Stimulated activated CD8-positive, alpha-beta memory T cell treated with anti-CD3 and anti-CD28 coated beads, Interleukin-15, amount 100 ng/mL, for 4 hours (primary cell): ENCODE measurements at places on chromosomes 12 and 14.

DNA sequence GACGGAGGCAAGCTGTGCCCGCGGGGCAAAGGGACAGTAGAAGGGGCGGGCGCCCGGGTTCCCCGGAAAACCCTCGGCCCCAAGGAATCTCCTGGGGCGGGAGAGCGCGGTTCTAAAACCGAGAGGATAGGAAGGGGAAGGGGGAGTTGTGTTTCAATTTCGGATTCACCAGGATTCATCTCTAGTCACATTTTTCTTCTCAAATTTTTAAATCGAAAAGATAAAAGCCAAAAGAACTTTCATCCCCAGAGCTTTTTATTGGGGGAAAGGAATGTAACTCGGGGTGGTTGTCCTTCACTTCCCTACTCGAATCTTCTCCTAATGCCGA is 1.4 kb downstream of the BMP4 start:
- no peak for DNase-seq

DNA sequence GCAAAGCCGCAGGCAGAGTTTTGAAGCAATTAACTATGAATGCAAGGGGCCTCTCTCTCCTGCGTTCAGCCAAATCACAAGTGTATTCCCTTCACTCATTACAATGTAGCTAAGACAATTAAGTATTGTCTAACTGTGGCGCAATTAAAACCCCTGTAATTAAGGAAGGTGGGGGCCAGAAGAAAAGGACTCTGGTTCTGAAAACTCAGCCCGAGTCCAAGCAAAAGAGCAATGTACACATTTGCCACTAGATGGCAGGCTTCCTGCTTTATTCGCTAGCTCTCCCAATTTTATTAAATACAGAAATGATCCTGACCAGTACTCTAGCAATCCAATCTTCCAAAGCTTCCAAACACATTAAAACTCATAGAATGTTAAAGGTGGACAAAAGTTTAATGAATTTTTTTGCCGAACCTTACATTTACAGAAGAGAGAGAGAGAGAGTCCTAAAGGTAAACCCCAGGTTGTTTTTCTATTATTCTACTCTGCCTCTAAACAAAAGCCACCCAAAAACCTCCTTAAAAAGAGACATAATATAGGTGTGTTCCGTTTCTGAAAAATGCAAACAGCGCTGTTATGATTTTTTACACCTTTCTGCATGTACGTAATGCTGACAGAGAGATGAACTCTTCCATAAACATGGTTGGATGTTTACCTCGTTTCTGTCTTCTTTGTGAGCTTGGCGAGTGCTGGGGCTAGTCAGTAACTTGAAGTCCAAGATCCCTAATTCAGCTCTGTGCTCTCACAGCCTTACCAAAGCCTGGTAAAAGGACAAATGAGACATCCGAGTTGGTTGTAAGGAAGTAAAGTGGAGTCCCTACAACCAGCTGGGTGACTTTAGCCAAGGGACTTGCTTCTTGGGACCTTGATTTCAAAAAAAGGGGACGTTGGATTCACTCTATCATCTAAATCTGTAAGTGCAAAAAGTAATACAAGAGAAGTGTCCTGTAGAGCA is 50.9 kb upstream of the VASH1 start:
- no peak for DNase-seq

- DNase-seq, result no peak
These were observed 36.6 kb upstream of the ASPG start for GRCh38 chr14:104048758-104049507.

GRCh38 chr12:131004166-131004565 is 50.5 kb downstream of the ADGRD1 start:
- DNase-seq, result no peak

- no peak for DNase-seq
These were observed 29.8 kb upstream of the CDKN3 start for GRCh38 chr14:54366736-54367735.

DNA sequence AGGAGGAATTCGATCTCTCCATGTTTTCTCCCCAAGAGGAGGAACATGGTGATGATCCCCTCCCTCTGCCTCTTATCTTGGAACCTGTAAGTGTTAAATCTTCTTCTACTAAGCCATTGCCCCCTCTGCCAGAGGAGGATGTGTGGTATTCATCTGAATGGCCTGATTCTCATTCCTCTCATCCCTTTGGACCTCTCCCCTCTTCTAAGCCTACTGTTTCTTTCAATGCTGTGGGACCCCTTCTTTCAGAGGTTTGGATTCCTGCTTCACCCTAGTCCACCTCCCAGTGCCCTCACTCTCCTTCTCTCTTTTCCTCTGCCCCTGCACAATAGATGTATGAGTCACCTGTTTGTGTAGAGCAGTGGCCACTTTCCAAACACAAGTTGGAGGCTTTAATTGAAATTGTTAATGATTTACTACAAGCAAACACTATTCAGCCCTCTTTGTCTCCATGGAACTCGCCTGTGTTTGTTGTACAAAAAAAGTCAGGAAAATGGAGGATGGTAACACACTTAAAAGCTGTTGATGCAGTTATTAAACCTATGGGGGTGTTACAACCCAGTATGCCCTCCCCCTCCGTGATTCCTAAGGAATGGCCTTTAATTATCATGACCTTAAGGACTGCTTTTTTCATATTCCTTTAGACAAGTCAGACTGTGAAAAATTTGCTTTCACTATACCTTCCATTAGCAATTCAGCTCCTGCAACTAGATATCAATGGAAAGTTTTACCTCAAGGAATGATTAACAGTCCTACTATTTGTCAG is 192.1 kb upstream of the ALG10B start:
- no peak for DNase-seq

GRCh38 chr14:22540293-22540692 is 48.7 kb downstream of the DAD1 start:
- DNase-seq, result no peak

- no peak for DNase-seq
These were observed 263.0 kb upstream of the SOX5 start for GRCh38 chr12:24212496-24212895.

DNA sequence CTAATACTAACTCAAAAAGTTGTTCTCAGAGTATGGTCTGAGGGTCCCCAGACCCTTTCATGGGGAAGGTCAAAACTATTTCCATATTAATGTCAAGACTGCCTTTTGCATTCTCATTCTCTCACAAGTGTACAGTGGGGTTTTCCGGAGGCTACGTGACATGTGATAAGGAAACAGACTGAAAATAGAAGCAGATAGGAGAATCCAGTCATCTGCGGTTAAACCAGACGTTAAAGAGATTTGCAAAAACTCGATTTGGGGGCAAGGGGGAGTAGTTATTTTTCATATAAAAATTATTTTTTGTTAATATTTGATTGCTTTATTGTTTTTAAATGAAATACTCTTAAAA is 1.0 kb upstream of the NAP1L1 start:
- peak; percentile 3 for DNase-seq

DNA sequence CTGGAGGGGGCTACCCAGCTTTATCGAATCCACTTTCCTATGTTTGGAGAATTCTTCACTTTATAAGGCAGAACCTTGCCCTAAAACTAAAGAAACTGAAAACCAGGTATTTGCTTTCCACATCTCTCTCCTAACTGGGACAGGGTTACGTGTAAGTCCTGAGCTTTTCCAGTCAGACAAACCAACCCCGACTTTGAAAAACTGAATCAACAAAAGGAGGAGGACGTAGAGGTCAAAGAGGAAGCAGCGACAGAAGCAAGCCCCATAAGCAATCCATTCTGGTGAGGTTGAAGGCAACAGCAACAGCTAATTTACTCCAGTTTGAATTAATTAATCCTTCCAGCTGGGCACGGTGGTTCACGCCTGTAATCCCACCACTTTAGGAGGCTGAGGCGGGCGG is 47.2 kb downstream of the LRP6 start:
- no peak for DNase-seq

DNA sequence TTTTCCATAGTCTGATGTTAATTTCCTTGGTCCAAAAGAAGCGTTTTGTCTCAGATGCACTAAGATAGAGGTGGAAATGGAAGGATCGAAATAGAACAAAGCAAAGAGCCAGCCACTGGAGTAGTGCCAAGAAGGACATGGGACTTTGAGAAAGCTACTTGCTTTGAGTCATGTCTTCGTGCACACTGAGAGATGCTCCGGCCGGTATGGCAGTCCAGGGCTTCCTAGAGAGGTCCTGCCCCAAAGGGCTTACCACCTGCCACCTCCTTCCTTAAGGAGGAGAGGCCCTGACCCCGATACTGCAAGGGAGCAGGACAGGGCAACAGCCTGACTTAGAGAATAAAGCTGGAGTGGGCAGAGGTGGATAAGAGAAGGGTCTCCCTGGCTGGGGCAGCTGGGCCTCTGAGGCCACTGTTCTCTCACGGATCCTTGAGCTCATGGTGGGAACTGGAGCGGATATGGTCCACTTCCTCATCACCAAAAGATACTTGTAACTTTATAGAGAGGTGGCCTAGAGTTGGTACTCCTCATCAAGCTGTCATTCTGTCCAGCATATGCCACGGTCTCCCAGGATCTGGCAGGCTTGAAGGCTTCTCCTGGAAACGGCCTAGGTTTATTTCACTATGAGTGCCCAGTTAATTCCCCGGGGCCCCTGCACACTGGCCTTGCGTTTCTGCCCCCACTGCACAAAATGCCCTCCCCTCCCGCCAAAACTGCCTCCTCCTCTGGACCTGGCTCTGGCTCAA is 57.4 kb downstream of the FOXN3 start:
- no peak for DNase-seq

- DNase-seq, result no peak
These were observed 179.7 kb downstream of the RAD51B start for GRCh38 chr14:67999290-67999689.

DNA sequence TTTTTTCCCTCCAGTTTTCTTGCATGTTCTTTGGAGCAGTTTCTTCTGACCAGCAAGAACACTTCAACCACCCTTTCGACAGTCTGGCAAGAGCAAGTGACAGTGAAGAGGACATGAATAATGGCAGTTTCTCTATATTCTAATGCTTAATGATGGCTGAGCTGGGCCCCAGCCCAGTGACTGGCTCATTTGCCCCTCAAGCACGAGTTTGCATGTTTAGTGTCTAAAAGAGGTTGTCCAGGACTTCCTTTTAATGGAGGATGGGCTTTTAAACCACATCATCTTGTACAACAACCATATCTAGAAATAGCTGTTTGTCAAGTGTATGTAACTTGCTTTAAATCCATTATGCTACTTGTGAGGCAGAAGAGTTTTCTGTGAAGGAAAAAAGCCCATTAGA is 28.4 kb downstream of the RAD9B start:
- DNase-seq, result no peak

DNA sequence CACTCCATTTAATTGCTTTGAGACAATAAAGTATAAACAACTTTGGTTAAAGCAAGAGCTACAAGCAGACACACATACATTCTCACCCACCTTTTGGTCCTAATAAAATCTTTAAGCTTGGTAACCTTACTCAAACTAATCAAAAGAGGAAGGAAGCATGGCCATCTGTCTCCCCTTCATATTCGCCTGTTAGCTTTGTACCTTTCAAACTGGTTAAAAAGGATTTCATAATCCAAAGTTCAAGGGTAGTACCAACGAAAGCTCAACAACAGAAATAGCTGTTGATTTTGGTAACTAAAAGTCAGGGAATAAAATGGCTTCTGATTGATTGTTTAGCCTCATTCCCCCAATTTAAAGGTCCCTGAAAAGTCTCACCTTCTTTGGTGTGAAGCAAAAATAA is 456.9 kb downstream of the BCAT1 start:
- no peak for DNase-seq

GRCh38 chr12:6635375-6635855 is 344 bp downstream of the LPAR5 start:
- DNase-seq, result peak; percentile 50

DNA sequence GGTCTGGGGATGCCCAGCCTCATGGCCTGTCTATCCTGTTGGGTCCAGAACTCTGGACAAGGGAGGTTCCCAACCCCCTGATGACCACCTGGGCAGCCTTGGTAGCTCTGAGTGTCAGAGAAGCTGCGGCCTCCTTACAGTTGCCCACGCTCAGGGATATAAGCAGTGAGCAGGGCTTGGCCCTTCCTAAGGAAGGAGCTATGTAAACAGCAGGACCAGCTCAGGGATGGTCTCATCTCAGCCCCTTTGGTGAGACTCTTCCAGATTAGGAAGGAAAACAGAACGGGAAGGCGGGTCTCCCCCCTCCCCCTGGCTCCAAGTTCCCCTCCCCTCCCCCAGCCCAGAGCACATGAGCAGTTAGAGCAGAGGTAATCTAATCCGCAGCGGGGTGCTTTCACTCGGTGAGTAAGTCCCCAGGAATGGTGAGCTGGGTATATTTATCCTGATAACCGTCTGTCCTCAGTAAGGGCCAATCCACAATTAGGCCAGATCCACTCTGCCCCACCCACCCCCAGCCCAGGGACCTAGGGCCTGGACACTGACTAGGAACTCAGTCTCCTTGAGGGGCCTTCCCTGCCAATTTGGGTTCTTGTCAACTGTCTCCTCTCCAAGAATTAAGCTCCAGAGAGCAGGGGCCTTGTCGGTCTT is 29.5 kb upstream of the RPLP0 start:
- DNase-seq, result no peak

DNA sequence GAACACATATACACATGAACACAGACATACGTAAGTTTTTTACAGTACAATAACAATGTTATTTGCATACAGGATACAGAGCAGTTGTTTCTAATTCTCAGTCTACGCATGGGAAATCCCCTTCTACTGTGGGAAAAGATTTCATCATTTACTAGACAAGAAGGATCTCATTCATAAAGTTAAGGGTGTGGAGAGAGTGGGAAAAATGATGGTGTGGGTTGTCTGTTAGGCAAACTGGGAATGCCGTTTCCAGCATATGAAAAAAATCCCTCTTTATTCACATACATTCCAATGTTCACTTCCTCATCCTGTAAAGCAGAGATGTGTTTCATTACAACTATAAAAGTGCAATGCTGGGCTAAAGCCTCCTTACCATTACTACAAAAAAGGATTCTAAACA is 120.9 kb downstream of the SINHCAF start:
- no peak for DNase-seq

DNA sequence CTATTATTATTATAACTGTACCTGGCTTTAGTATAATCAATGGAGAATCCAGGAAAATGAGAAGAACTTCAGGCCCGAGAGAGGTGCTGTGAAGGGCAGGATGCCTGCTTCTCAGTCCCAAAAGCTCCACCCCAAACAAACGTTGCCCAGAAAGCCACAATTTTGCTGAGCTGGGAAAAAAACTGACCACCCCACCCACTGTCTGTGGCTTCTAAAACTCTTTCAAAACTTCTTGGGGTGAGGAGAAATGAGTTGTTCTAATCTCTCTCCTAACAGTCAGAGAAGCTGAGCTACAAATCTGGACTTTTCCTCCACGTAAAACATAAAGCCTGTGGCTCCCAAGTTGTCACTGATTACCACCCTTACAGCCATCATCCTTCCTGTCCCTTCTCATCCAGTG is 13.4 kb downstream of the VDR start:
- no peak for DNase-seq

- DNase-seq, result no peak
These were observed 78.1 kb upstream of the ST8SIA1 start for GRCh38 chr12:22412581-22412980.

- no peak for DNase-seq
These were observed 42.8 kb downstream of the STXBP6 start for GRCh38 chr14:25006961-25007795.

- DNase-seq, result no peak
These were observed 1.2 kb downstream of the KHNYN start for GRCh38 chr14:24430682-24431568.

DNA sequence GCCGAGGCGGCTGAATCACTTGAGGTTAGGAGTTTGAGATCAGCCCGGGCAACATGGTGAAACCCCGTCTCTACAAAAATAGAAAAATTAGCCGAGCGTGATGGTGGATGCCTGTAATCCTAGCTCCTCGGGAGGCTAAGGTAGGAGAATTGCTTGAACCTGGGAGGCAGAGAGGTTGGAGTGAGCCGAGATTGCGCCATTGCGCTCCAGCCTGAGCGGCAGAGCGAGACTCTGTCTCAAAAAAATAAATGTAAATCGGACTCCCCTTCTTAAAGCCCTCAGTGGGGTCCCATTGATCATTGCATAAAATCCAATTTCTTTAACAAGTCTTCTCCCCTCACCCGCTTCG is 908 bp downstream of the TDP1 start:
- DNase-seq, result no peak
